ENCODE measurements at places on chromosomes 3 and 15.

- no peak for DNase-seq
These were observed 108.5 kb downstream of the GLDN start for GRCh38 chr15:51450001-51450400.

DNA sequence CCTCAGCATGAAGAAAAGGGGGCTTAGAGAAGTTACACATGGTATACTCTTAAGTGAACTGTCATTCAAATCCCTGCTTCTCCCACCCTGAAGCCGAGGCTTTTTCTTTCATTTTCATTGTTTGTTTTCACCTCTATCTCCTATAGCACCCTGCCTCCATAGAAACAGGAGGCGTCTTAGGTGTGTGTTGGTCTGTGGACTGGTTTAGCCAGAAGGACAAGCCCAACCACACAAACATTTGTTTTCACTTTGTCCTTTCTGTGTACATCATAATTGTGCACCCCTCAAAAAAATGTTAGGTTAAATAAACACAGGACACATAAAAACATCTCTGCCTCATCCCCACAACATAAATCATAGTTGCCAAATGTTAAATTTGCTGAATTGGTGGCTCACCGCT is 73.3 kb upstream of the UBE2E2 start:
- no peak for DNase-seq

DNA sequence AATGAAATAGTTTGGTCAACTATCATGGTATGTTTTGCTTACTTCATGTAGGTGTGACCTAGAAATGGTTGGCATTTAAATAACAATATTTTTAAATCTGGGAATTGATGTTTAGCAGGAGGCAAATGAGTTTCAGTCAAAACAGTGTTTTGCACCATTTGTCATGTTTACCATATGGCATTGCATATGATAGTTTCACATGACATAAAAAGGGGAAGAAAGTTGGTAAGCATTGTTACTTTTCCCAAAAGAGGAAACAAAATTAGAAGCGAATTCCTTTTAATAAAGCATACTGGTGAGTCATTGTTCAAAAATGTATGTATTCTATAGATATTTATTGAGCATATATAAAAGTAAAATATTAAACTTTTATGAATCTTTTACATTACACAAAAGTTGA is 2.3 kb downstream of the RNF13 start:
- DNase-seq, result no peak

DNA sequence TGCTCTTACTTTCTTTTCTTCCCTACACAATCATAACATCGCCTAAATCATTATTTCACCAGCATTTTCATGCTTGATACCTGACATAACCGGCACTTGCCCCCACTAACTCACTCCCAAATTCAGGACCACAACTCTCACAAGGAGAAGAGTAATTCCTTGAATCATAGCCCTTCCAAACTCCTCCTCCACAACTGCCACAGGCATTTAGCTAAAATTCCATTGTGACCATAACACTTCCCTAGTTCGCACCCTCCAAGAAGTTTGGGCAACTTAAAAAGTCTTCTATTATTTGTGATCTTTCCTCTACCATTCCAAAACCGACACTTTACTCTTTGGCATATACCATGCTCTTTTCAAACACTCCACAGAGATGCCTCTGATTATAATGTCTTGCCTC is 59.4 kb upstream of the XRN1 start:
- no peak for DNase-seq

DNA sequence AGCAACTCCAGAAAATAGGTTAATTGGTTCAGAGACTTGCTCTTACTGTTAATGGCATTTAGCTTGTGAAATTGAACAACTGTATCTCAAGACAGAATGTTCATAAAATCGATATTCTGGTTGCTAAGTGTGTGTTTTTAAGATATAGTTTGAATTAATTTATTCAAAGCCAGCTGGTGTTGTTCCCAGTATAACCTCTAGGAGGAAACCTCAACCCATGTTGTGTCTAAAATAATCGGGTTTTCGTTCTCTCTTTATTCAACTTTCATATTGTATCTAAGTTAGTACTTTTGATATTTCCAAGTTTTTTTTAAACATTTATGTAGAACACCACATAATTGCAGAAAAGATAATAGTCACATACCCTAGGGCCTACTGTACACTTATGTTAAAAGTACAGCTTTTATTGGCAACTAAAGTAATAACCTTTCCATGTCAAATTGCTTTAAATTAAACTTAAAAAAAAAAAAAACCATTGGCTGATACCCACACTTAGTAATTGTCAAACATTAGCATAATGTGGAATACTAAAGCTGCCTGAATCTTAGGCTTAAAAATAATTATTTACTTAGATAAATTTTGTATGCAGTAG is 90.9 kb downstream of the SAMMSON start:
- peak; percentile 15 for DNase-seq

DNA sequence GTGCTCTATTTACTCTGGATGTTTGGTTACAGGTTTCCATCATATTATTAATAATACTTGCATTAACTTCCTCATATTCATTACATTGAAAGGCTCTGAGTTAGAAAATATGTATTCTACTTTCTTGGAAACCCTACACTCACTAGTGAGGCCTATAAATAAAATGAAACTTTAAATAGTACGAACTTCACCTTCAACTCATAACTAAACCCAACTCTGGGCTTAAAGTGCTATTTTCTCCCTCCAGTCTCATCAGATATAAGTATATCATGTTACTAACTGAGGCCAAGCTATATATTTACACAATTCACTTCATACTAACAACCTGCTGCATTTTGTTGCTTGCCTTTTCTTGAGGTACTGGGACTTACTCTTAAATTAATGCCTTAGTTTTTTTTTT is 306.7 kb downstream of the TIGIT start:
- DNase-seq, result no peak

DNA sequence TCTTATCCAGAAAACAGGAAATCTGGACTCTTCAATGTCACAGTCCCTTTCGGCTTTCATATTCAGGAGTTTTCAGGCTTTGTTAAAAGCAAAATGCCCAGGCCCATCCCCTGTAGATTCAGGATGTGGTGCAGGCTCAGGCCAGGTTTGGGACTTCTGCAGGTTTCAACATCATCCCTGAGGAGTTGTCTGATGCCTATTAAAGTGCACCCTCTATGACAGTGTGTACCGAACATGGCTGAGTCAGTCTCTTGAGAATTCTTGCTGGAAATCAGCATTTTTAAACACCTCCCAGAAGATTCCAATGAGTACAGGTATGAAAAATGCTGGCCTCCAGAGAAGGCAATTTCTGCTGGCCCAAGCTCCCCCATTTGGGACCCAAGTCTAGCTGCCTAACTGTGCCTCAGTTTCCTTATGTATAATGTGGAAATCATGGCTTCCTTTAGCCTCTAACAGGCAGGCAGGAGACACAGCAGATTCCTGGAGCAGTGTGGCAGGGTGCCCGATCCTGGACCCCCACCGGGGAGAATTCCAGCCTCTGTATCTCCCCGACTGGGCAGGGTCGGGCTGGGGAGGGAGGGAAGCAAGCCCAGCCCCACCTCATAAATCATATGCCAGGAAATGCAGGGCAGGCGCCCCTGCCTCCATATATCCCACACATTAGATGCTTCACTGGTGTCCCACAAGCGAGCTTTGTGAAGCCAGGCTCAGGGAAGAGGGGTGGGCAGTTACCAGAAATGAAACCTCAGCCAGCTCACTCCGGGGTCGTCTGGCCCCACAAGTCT is 44.4 kb upstream of the SLC6A11 start:
- no peak for DNase-seq

GRCh38 chr15:51768018-51768417 is 16.6 kb downstream of the TMOD2 start:
- no peak for DNase-seq

- DNase-seq, result no peak
These were observed 98.0 kb upstream of the ARHGEF26 start for GRCh38 chr3:154023148-154023547.

- DNase-seq, result peak; percentile 67
These were observed 117.0 kb downstream of the P3H2 start for GRCh38 chr3:190003681-190004123.

GRCh38 chr3:63588895-63589294 is 63.6 kb upstream of the SNTN start:
- no peak for DNase-seq

DNA sequence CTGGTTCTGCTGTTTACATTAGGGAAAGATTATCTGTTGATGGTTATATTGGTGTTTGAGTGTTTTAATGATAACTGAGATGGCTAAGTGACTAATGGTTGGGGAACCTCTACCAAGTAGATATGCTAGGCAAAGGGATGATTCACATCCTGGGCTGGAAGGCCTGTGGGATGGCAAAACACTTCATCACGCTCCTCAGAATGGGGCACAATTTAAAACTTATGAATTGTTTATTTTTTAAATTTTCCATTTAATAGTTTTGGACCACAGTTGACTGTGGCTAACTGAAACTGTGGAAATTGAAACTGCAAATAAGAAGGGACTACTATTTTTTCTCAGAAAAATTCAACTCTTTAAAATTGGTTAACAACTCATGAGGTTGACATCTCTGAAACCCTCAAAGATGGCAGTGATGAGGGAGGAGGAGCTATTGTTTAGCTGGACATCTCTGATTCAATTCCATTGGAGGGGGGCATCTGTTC is 100.5 kb upstream of the ZBED2 start:
- no peak for DNase-seq

GRCh38 chr15:67047149-67047661 is 18.2 kb upstream of the SMAD3 start:
- DNase-seq, result no peak

DNA sequence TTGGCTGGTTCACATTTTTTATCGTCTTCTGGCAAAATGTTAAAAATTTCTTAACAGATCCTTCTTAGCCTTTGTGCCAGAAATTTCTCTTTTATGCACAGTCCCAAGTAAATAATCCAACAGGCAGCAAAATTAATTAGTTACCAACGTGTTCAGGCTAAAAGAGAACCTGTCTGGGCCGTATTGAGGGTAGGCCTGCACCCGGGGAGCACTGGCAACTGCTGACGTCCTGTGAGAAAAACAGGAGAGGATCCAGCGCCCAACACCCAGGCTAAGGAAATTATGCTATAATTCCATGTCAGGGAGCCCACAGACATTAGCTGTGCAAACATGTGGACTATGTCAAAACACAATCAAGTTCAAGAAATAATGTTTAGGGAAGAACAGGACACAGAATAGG is 30.7 kb upstream of the CSTA start:
- no peak for DNase-seq

GRCh38 chr3:109268181-109268580 is 48.1 kb downstream of the DPPA2 start:
- no peak for DNase-seq

GRCh38 chr15:78024519-78024870 is 53.0 kb downstream of the TBC1D2B start:
- no peak for DNase-seq

GRCh38 chr3:174242311-174243041 is 616.7 kb upstream of the NAALADL2 start:
- DNase-seq, result no peak

- DNase-seq, result no peak
These were observed 15.1 kb downstream of the RAB5A start for GRCh38 chr3:19961960-19962359.
